ENCODE measurements at places on chromosomes 7 and 10.

DNA sequence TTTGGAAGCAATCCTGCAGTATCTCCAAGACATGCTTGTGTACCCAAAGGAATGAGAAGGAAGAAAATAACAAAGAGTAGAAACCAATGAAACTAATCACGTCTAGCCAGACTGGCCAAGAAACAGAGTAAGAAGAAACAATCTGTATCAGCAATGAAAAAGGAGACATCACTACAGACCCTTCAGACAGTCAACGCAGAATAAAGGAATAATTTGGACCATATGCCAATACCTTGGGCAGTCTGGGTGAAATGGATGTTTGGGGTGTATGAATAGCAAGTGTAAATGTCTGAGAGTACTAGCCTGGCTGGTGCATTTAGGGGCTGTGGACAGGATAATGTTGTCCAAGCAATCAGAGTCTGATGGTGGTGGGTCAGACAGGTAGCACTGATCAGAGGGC, 61.1 kb downstream of the SLC29A4 start:
- DNase-seq = no peak

DNA sequence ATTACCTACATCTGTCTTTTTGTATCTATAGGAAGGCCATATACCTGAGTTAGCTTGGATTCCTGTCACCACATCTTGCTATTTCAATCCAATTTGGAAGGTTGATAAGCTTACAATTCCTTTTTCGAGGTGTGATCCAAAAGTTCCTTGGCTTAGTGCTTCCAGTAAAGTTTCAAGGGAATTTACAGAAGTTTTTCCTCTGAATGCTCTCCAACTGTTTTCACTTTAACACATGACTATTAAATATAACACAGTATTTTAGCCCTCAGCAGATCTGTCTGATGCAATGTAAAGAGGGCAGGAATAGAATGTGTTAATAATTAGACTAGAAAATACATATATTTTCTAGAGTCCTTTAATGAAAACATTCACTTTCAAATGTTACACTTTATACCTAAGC, 171.4 kb downstream of the DKK1 start:
- DNase-seq = no peak

DNA sequence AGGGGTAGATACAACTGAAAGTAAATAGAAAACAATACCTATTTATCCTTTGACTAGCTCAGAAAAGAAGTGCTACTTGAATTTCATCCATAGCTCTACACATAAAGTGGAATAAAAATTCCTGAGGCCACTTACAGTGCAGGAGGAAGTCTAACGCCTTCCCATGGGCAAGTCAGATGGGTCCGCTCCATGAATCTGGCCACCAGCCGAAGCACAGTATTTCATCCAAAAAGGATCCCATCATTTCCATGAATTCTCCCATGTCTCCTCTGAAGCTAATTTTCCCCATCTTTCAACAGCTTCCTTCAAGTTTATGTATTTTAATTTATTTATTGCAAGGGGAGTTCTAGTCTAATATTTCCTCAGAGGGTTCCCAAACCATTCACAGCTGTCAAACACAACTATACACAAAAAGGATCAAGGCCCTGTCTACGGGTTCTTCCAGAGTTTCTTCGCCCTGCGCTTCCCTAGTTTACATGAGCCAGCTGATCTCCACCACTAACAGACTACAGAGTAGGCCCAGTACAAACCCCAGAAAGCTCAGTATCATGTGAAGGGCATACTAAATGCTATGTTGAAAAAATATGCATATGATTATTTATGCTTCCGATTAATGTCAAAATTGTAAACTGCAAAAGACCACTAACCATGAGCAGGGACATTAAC, 184.7 kb downstream of the DOCK4 start:
- no peak for DNase-seq

DNA sequence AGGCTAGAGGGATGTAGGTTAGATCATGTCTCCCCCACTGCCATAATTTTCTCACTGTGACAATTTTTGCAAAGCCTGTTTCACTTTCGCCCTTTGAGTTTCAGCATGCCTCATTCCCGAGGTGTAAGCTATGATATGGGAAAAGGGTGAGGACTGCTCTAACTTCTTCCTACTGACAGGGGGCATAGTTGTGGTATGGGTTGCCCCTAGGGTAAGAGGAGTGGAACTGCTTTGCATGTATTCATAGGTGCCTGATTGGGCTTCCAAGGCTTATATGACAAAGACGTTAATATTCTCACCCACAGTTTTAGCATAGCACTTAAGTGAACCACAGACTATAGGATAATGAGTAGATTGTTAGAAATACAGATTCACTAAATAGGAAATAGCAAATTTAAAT, 148.7 kb downstream of the BBS9 start:
- DNase-seq = no peak

DNA sequence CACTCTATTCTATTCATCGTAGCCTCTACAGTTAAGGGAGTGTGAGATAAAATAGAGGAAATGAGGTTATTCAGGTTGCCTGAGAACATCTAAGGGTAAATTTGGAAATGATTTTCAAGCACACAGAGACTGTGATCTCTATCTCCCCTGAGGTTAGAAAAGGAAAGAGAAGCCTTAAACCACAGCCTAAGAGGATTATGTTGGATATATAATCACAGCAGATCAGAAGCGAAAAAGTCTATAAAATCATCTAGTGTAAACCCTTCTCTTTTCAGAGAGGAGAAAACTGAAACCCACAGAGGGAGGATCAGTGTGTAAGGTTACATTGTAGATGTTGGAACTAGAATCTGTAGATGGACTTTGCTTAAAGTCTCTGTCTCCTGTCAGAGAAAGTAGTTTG, 90.6 kb upstream of the SEMA3E start:
- DNase-seq = no peak

DNA sequence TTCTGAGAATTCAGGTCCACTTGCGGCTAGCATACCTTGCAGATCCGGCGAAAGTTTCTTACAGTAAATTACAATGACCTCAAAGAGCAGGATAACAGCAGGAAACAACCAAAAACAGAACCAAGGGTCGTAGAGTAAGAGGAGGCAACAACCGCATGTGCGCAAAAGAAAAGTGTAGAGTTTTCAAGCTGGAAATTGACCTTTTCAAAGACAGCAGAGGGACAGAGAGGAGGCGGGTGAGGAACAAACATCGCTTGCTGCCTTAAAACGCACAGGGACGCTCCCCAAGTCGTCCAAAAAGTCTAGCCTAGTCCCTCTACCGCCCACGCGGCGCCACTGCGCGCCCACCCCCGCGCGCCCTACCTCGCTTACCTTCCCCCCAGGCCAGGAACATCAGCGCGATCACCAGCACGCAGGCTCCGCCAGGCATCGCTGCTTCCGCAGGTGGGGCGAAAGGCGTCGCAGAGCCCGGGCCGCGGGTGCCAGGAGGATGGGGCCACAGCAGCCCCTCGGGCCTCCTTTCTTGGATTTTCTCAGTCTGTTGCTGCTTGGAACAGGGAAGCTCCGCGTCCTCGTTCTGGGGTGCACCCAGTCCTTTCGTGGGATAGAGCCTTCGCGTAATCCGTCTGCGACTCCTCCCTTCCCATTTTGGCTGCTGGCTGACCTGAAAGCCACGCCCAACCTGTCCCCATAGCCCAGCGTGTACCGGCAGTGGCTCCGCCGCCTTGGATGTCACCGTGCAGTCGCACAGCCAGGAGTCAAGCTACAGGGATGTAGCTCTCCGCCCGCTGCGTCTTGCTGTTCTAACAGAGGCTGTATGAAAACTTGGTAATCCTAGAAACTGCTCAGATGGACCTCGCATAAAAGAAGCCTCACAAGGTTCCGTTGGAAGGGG, at the start of gene VWDE:
VWDE (minus strand) TSS at position 579 of the 895 bp plus-strand sequence; CDS start at position 430, 149 bp downstream.
- DNase-seq = peak; percentile 76

GRCh38 chr10:34323192-34323591, 491.9 kb downstream of the PARD3 start:
- no peak for DNase-seq

DNA sequence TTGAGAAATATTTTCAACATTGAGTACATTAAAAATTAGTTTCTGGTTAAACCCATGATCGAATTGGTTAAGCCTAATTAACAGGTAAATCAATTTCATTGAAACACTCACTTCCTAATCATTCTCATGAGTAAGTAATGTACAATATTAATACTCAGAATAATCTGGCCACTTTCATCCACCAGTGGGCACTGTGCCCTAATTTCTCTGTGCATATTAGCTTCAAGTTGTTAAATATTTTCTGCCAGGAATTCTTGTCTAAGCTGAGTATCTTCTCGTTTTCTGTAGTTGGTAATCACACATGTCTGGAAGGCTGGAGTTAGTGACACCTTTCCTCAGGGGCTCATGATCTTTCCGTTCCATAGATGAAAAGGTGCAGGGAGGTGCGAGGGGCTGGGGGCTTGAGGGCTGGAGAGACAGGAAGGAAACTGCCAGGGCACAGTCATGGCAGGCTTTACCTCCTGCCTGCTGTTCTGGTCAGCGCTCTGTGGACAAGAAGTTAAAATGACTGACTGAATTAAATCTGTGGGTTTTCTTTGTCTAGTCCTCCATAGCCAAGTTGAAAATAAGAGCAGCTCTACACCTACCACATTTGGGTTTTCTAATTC, 71.9 kb downstream of the WIPF3 start:
- DNase-seq = peak; percentile 57

DNA sequence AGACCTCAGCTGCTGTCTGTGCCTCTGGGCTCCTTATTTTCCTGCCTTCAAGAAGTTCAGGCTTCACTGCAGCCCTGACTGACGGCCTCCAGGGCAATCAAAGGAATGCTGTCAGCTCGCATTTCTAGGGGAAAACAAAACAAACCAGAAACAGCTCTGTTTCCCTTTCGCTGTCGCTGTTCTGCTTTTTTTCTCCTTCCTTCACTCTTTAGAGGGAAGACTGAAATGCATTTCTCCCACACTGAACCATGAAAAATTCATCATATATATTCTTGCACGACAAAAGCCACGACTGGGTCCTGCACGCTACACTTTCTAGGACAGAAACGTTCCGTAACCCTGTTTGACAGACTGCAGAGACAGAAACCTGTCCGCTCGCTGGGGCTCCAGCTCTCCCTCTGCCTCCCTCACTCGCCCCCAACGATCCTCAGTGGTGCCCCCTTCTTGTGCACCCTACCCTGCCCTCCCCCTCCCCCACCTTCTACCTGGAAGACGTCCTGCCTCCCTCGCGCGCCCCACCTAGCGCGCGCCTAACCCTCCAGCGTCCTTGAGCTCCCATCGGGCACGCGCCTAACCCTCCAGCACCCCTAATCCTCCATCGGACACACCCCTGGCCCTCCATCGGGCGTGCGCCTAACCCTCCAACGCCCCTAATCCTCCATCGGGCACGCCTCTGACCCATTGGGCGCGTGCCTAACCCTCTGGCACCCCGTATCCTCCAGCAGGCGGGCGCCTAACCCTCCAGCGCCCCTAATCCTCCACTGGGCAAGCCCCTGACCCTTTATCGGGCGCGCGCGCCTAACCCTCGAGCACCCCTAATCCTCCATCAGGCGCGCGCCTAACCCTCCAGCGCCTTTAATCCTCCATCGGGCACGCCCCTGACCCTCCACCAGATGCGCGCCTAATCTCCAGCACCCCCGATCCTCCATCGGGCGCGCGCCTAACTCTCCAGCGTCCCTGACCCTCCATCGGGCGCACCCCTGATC, 37.1 kb downstream of the SVOPL start:
- DNase-seq = no peak

DNA sequence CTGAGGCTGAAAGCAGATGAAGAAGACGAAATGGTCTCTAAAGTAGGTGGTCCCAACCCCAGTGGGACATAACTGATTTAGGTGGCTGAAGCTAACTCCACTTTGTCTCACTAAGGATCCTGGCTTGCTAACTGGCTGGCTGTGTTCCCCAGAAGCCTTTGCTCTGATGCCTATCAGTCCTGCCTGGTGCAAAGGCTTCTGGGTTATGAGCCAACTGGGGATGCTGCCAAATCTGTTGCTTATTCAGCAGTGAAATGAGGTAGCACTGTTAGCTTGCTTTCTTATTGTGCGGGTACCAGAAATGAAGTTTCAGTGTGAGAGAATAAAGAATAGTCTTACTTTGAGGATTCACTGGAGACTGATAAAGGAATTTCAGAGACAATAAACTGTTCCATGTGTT, 18.1 kb downstream of the PRKG1 start:
- DNase-seq = peak; percentile 92

DNA sequence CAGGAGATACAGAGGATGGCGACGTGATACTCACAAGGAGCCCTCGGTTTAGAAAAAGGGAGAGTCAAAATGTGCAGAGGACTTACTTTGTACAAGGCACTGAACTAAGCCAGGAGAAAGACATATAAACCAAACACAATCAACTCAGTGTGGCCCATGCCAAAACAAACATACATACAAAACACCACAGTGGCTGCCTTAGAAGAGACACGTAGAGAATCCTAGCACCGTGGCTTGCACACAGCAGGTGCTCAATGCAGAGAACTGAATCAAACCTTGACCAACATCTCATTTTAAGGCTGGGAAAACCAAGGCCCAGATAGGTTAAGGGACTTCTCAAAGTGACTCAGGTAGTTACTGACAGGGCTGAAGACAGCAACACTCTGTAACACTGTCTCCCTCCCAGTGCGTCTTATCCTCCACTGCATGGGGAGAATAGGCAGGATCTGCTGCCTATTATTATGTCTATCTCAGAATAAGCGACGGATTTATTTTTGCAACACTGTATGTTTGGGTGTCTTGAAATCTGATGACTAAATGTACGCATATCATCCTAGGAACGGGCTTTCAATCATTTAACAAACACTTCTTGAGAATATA, 11.0 kb downstream of the SORBS1 start:
- no peak for DNase-seq

GRCh38 chr10:113720386-113720785, 31.1 kb upstream of the PLEKHS1 start:
- no peak for DNase-seq

DNA sequence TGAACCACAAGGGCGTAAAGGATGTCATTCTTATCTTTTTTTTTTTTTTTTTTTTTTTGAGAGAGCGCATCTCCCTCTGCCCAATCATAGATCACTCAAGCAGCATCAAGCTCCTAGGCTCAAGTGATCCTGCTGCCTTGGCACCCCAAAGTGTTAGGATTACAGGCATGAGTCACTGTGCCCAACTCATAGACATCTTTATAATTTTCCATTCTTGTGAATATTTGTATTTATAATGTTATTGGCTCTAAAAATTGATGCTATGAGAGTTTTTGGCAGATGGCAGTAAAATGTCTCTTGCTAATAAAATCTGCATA, 128.7 kb downstream of the AKR1D1 start:
- no peak for DNase-seq

DNA sequence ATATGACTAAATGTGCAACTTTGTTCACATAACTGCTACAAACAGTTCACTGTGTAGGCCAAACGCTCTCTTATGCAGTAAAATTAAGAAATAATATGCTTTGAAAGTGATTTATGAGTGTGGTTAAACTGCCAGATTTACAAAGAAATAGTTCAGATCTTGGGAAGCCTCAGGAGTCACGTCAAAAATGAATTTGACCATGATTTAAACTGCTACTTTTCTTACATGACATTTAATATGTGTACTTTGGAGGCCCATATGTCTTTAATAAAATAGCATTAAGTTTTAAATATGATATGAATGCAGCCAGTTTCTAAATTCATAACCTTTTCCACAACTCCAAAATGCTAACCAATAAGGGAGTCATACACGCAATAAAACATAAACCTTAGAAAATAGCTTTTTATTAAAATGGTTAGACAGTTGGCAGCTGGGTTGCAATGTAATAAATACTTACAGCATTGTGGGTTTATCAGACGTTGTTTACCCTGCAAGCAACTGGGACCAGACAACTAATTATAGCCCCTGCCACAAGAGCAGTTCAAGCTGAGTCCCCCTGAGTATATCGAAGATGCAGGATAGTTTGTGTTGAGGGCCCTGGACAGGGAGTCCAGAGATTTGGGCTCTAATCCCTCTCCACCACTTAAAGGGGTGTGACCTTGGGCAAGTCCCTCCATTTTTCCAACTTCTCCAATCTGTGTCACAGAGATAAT, 640.4 kb downstream of the LRMDA start:
- DNase-seq = no peak

- DNase-seq = no peak
These were observed 73.6 kb upstream of the LSM8 start for GRCh38 chr7:118110178-118110925.
